ENCODE measurements at places on chromosomes 13 and 19. TPM values are rescaled to one million over a fixed set of nuclear protein-coding genes. Genes with fewer than 3 reads are reported as not detected.
A peak's percentile ranks its signal among the peaks of the same experiment; 100 is the strongest.

GRCh38 chr19:10009714-10010224 is 535 bp downstream of the COL5A3 start:
- peaks cover 37% of the 10 kb centered on the region for H3K27me3 ChIP-seq
- no peaks in the 10 kb centered on the region for H3K36me3 ChIP-seq
- H3K27ac ChIP-seq, result no peak overlapping the region
- no peak for DNase-seq
- peak overlapping the region; percentile 51 for H3K4me3 ChIP-seq

DNA sequence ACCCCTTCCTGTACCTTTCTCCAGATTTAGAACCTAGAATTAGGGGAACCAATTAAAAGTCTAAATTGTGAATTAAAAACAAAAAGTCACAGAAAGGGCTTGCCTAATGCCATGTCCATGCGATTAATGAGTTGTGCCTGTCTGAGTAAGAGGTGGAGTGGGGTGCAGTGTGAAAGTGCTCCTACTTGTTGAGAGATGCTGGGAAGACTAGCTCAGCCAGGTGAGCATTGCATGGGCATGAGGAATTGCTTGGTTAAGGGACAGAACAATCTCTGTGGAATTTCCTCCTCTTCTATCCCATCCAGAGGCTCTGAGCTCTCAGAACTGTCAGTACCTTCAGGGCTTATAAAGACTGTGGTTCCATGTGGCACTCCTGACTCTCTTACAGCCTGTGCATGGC is 159.0 kb upstream of the UBL3 start:
- H3K36me3 ChIP-seq, result no peaks in the 10 kb centered on the region
- H3K27ac ChIP-seq, result no peak overlapping the region
- no peaks in the 10 kb centered on the region for H3K4me1 ChIP-seq
- no peak overlapping the region for H3K4me3 ChIP-seq
- H3K27me3 ChIP-seq, result no peaks in the 10 kb centered on the region

- no peaks in the 10 kb centered on the region for H3K27me3 ChIP-seq
- H3K27ac ChIP-seq, result no peak overlapping the region
- no peaks in the 10 kb centered on the region for H3K36me3 ChIP-seq
- no peak for DNase-seq
These were observed 71.2 kb downstream of the ING1 start for GRCh38 chr13:110784704-110785103.

DNA sequence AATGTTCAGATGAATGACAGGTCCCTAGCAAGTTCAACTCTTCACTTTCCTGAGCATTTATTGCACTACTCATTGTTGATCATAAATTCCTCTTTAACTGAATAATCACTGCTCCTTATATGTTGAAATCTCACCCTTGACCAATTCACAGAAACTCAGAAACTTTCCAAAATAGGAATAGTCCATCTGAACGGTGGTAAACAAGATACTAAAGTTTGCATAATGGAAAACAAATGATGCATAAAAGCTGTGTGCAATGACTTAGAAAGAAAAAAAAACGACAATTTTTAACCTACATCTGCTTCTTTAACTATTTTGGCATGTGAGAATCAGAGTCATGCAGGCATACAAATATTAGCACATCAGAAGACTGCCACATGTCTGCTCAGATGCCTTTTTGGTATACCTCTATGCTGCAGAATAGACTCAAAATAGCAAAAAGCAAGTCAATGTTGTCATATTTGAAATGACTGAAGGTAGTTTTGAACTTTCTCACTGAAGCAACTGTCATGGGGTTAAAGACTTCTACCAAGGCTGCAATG is 34.8 kb downstream of the SLC10A2 start:
- no peaks in the 10 kb centered on the region for H3K27me3 ChIP-seq
- H3K4me3 ChIP-seq, result no peak overlapping the region
- H3K27ac ChIP-seq, result no peak overlapping the region
- no peaks in the 10 kb centered on the region for H3K4me1 ChIP-seq
- DNase-seq, result no peak

DNA sequence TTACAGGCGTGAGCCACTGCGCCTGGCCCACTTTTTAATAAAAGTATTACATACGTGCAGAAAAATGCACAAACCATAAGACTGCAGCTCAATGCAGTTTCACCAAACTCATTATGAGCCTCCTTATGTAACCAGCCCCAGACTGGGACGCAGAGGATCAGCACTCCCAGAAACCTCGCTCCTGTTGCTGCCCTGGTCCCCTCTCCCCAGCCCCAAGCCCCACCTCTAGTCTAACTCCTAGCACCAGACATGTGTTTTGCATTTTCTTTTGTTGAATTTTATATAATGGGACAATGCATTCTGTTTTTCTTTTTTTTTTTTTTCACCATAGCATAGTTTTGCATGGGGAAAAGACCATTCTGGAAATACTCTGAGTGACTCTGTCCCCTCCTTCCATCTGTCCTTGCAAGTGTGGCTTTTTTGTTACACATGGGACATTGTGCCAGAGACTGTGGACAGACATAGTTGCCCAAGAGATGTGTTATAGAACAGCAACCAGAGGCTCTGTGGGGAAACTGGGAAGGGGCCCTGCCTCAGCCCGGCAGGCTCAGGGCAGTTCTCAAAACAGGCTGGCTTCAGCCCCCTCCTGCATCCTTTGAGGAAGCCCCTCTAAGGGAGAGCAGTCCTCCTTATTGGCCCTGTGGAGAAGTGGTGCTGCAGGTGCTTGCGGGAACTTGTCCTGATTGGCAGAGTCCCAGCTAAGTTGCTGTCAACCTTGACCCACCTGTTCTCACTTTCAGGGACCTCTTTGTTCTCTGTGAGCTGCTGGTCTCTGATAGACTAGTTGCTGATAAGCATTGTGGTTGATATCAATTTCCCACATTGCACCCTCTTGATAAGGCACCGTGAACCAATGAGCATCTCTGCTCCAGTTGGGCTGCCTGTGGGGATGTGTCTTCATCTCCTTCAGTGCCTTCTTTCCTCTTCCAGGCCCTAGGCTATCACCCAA is 13.8 kb upstream of the OLFM4 start:
- H3K36me3 ChIP-seq, result no peaks in the 10 kb centered on the region
- no peak for DNase-seq
- no peaks in the 10 kb centered on the region for H3K4me1 ChIP-seq
- no peaks in the 10 kb centered on the region for H3K27me3 ChIP-seq
- no peak overlapping the region for H3K27ac ChIP-seq

DNA sequence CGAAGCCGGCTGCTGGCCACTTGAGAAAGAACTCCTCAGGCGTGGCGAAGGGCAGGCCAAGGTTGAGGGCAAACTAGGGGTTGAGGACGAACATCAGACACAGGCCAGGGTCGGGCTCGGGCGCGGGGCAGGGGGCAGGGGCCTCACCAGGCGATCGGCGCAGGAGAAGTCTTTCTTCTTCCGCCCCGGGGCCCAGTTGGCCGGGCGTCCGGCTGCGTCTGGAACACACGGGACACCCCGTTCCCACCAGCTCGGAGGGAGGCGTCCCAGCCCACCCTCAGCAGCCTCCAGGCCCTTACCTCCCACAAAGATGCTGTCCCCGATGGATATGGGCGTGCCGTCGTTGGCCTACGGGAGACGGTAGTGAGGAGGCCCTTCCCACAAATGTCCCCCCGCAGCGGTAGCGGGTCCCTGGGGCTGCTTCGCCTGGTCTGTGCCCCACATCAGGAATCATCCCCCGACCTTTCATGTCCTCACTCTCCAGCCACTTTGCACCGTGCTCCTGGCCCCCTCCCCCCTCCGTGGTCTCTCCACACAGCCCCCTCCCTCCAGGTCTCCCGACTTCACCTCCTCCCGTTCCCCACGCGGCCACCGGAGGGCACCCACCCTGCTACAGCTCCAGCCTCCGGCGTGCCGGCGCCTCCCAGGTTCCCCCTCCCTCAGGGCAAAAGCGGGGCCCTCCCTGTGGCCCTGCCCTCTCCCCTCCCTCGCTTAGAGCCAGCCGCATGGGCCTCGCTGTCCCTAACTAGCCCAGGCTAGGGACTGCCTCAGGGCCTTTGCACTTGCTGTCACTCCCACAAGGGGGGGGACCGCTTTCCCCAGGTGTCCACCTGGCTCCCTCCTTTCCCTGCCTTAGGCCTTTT is 4.8 kb downstream of the PNKP start:
- H3K27ac ChIP-seq, result no peak overlapping the region
- peak; percentile 70 for DNase-seq
- peaks cover 13% of the 10 kb centered on the region for H3K4me1 ChIP-seq
- H3K27me3 ChIP-seq, result no peaks in the 10 kb centered on the region
- peaks cover 63% of the 10 kb centered on the region for H3K36me3 ChIP-seq

DNA sequence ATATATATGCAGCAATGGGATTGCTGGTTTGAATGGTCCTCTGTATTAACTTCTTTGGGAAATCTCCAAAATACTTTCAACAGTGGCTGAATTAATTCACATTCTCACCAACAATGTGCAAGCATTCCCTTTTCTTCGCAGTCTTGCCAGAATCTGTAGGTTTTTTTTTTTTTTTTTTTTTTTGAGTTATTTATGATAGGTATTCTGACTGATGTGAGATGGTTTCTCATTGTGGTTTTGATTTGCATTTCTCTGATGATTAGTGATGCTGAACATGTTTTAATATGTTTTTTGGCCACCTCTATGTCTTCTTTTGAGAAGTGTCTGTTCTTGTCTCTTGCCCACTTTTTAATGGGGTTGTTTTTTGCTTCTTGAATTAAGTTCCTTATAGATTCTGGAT is 2041.5 kb upstream of the PCDH20 start:
- no peaks in the 10 kb centered on the region for H3K27me3 ChIP-seq
- no peak overlapping the region for H3K4me3 ChIP-seq
- no peaks in the 10 kb centered on the region for H3K4me1 ChIP-seq
- H3K27ac ChIP-seq, result no peak overlapping the region
- no peaks in the 10 kb centered on the region for H3K36me3 ChIP-seq

DNA sequence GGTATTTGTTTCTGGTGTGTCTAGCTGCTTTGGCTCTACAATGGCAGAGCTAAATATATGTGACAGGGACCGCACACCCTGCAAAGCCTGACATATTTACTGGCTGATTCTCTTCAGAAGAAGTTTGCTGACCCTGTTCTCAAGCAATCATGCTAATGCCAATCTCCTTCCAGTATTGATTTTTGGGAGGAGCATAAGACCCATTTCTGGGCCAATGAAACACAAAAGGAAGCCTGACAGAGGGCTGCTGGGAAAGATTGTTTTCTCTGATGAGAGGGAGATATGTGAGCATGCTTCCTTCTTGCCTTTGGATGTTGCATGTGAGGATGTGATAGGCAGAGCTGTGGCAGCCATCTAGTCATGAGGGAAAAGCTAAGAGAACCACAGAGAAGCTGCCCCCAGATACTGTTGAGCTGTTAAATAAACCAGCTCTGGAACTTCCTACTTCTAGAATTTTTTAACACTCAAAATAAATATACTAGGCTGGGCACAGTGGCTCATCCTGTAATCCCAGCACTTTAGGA is 31.4 kb upstream of the TPTE2 start:
- peaks cover 2% of the 10 kb centered on the region for H3K27me3 ChIP-seq
- no peaks in the 10 kb centered on the region for H3K4me1 ChIP-seq
- DNase-seq, result no peak
- H3K27ac ChIP-seq, result no peak overlapping the region

GRCh38 chr19:17719730-17720400 is 585 bp downstream of the MAP1S start:
- peak; percentile 83 for DNase-seq
- peaks cover 20% of the 10 kb centered on the region for H3K36me3 ChIP-seq
- H3K27me3 ChIP-seq, result no peaks in the 10 kb centered on the region
- H3K4me3 ChIP-seq, result peak overlapping the region; percentile 97
- H3K27ac ChIP-seq, result peak overlapping the region; percentile 70
- peaks cover 52% of the 10 kb centered on the region for H3K4me1 ChIP-seq

- H3K27me3 ChIP-seq, result peaks cover 13% of the 10 kb centered on the region
- H3K36me3 ChIP-seq, result no peaks in the 10 kb centered on the region
- H3K27ac ChIP-seq, result no peak overlapping the region
- no peak for DNase-seq
- H3K4me3 ChIP-seq, result no peak overlapping the region
These were observed 102.8 kb downstream of the TEX29 start for GRCh38 chr13:111423168-111423785.

GRCh38 chr13:70284371-70284770 is 176.1 kb upstream of the KLHL1 start:
- no peaks in the 10 kb centered on the region for H3K27me3 ChIP-seq
- H3K36me3 ChIP-seq, result no peaks in the 10 kb centered on the region
- DNase-seq, result no peak

DNA sequence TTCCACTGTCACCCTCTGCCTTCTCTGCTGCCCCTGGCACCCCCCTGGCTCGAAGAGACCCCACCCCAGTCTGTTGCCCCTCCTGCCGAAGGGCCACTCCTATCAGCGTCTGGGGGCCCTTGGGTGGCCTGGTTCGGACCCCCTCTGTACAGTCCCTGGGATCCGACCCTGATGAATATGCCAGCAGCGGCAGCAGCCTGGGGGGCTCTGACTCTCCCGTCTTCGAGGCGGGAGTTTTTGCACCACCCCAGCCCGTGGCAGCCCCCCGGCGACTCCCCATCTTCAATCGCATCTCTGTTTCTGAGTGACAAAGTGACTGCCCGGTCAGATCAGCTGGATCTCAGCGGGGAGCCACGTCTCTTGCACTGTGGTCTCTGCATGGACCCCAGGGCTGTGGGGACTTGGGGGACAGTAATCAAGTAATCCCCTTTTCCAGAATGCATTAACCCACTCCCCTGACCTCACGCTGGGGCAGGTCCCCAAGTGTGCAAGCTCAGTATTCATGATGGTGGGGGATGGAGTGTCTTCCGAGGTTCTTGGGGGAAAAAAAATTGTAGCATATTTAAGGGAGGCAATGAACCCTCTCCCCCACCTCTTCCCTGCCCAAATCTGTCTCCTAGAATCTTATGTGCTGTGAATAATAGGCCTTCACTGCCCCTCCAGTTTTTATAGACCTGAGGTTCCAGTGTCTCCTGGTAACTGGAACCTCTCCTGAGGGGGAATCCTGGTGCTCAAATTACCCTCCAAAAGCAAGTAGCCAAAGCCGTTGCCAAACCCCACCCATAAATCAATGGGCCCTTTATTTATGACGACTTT is 2.0 kb downstream of the ZFP36 start:
- no peak for DNase-seq
- no peaks in the 10 kb centered on the region for H3K27me3 ChIP-seq
- peak overlapping the region; percentile 100 for H3K27ac ChIP-seq
- peaks cover 18% of the 10 kb centered on the region for H3K36me3 ChIP-seq
- peak overlapping the region; percentile 97 for H3K4me3 ChIP-seq
- peaks cover 33% of the 10 kb centered on the region for H3K4me1 ChIP-seq

- no peak overlapping the region for H3K27ac ChIP-seq
- no peaks in the 10 kb centered on the region for H3K4me1 ChIP-seq
- H3K27me3 ChIP-seq, result no peaks in the 10 kb centered on the region
- no peaks in the 10 kb centered on the region for H3K36me3 ChIP-seq
- no peak for DNase-seq
- no peak overlapping the region for H3K4me3 ChIP-seq
These were observed 175.7 kb upstream of the UBL3 start for GRCh38 chr13:30026093-30026492.

- no peaks in the 10 kb centered on the region for H3K36me3 ChIP-seq
- no peaks in the 10 kb centered on the region for H3K27me3 ChIP-seq
- DNase-seq, result peak; percentile 83
- H3K4me3 ChIP-seq, result no peak overlapping the region
These were observed 5.2 kb upstream of the PLIN4 start for GRCh38 chr19:4523306-4524110.

- H3K27ac ChIP-seq, result no peak overlapping the region
- peaks cover 7% of the 10 kb centered on the region for H3K36me3 ChIP-seq
- H3K27me3 ChIP-seq, result no peaks in the 10 kb centered on the region
- peak; percentile 65 for DNase-seq
These were observed 33.6 kb downstream of the CEBPG start for GRCh38 chr19:33407140-33407551.

Gene PCDH8
- total RNA-seq, result not detected

Gene RYR1
- 6.5 TPM for total RNA-seq

Gene ESD
- 88.4 TPM for total RNA-seq
